ENCODE measurements at places on chromosomes 1 and 21. TPM values are rescaled to one million over a fixed set of nuclear protein-coding genes. Genes with fewer than 3 reads are reported as not detected.

UTP25 gene
- total RNA-seq, result 17.1 TPM

PGLYRP3 gene
- total RNA-seq, result not detected

FCRL1 gene
- total RNA-seq, result 306 TPM

OR2W3 gene
- not detected for total RNA-seq

MCOLN3 gene
- total RNA-seq, result 0.10 TPM

MNDA gene
- 10.1 TPM for total RNA-seq

AQP10 gene
- total RNA-seq, result not detected

KLHDC8A gene
- total RNA-seq, result 0.39 TPM

CTNNBIP1 gene
- 8.6 TPM for total RNA-seq

HLX gene
- 7.7 TPM for total RNA-seq

TTLL10 gene
- 0.37 TPM for total RNA-seq

C1orf94 gene
- total RNA-seq, result not detected

USP1 gene
- total RNA-seq, result 32.7 TPM

ACKR1 gene
- total RNA-seq, result not detected

TOMM20 gene
- 73.5 TPM for total RNA-seq

ADCY10 gene
- total RNA-seq, result 0.15 TPM

AUNIP gene
- 0.27 TPM for total RNA-seq

ITGB3BP gene
- total RNA-seq, result 37.4 TPM

AK2 gene
- 109 TPM for total RNA-seq

GJA4 gene
- total RNA-seq, result not detected

TIAM1 gene
- 1.0 TPM for total RNA-seq

CR2 gene
- total RNA-seq, result 30.5 TPM

B4GALT3 gene
- total RNA-seq, result 37.6 TPM

PDZK1IP1 gene
- not detected for total RNA-seq

HSF2BP gene
- 0.83 TPM for total RNA-seq

DEPDC1 gene
- not detected for total RNA-seq

BNIPL gene
- 2.5 TPM for total RNA-seq

ITLN2 gene
- total RNA-seq, result not detected

LCE3D gene
- not detected for total RNA-seq
